ENCODE measurements at places on chromosomes 6 and 20.

GRCh38 chr20:12748359-12748994 is 260.3 kb upstream of the SPTLC3 start:
- no peak for DNase-seq

DNA sequence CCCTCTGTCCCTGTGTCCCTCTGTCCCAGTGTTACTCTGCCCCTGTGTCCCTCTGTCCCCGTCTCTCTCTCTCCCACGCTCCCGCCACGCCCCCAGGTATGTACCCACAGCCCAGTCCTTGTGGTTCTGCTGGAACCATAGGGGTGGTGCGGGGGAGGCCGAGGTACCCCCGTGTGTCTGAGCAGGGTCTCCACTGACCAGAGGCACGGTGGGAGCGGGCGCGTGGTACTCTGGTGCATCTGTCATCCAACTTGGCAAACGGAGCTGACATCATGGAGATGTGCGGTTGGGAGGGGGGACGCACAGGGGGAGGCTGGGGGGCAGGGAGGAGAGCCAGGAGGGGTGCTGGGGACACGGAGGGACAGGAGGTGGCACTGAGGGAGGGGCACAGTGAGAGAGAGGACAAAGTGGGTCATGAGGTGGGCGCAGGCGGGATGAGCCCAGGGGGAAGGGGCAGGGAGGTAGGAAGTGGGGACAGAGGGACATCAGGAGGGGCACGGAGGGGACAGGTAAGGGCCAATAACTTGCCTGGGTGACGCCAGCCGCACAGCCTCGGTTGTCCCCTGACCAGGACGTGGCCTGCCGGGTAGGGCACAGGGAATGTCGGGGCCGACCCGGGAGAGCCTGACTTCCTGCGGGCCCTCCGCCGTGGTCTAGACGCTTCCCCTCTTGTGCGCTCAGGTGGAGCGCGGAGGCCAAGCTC is 163.6 kb upstream of the PDE10A start:
- no peak for DNase-seq

DNA sequence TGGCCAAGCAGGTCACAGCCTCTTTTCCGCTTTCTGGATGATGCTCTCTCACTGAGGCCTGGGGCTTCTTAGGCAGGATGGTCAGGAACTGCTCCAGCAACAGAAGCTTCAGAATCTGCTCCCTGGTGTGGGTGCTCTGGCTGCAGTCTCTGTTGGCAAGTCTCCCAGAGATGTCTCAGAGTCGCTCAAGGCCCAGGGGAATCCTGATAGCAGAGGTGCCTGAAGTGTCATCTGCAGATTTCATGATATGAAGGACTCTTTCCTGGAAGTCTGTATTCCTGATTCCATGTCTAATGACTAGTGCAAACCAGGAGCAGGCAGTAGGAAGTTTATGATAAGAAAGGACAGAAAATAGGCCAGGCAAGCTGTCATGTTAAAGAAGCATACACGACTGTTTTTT is 20.3 kb downstream of the ZSCAN31 start:
- DNase-seq, result no peak

GRCh38 chr6:143696664-143697000 is 18.9 kb downstream of the PHACTR2 start:
- no peak for DNase-seq

DNA sequence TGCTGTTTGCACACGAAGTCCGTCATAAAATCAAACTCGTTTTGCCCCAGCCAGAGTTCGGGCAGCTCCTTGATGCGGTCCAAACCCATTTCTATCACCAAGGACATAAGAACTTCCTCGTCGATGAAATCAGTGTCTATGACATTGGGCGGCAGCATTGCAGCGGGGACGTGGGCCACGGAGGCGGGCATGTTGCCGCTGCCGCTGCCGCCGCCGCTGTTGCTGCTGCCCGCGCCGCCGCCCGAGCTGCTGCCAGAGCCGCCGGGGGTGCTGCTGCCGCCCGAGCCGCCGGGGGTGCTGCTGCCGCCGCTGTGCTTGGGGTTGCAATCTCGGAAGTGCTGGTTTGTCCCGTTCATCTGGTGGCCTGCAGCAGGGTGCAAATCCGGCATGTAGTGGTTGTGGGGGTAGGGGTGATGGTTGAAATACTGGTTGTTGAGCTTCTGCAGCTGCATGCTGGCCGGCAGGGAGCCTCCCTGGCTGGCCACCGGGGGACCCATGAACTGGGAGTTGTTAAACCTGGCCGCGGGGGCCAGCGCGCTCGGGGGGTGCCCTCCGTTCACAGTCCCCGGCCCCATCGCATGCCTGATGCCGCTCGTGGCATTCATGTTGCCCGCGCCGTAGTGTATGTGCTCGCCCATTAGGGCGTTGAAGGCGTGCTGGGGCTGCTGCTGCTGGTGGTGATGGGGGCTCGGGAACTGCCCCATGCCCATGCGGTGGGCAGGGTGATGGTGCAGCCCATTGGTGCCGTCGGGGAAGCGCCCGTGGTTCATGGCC is 1.1 kb downstream of the CITED2 start:
- DNase-seq, result no peak

GRCh38 chr6:70709826-70710225 is 42.1 kb downstream of the SMAP1 start:
- peak; percentile 59 for DNase-seq

- DNase-seq, result no peak
These were observed 43.3 kb upstream of the MRPS10 start for GRCh38 chr6:42260972-42261371.

GRCh38 chr6:74857157-74857556 is 348.7 kb downstream of the COL12A1 start:
- no peak for DNase-seq

DNA sequence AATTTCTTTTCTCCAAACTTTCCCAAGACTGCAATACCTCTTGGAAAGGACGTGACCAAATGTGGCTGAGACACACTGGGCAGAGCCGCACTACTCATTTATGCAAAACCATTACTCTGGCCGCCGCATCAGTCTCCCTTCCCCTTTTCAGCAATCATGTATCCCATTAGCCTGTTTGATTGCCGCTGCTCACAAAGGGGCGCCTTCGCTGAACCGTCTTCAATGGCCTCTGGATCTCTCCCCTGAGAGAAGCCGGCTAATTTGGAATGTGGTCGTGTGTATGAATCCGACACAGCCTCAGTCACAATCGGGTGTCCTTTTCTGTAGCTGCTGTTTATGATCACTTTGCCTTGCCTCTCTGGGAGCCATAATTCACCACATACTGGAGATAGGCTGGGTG is 361.1 kb downstream of the ZFAND3 start:
- no peak for DNase-seq

GRCh38 chr6:109877028-109878004 is 100.8 kb upstream of the GPR6 start:
- DNase-seq, result no peak

- DNase-seq, result no peak
These were observed 13.1 kb downstream of the PRDM1 start for GRCh38 chr6:106099235-106099537.

DNA sequence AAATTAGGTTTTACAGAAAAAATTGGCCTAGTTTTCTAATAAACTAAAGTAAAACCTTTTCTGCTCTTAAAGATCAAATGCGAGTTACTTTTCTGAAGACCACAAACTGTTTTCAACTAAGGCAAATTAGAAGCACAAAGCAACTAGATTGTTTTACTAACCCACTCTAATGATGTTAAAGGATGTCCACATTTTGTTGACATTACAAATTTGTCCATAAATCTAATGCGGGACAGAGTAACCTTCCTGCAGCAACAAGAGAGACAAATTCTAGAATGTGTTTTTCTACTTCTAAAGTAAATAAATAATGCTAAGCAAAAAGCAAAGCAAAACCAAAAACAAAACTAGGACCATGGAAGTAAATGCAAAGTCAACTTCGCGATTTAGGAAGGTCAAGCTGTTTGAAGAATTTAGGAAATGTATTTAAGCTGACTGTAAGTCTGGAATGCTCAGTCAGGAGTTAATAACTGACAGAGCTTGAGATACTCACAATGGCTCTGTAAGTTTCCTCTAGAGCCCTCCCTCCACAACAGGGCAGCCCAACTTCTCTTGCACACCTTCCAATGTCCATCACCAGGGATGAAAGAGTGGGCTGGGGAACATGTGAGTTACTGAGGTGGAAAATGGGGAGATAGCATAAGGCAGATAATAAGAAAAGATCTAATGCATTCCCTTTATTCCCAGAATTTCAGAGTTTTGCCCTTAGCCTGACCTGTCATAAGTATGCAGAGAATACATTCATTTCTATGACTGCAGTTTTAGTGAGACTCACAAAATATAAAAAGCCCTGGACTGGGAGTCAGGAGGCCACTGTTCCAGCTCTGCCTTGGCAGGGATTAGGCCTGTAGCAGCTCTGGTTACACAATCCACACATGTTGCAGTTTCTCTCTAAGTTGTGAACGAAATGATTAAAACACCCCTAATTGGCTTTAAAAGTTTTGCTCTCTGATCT is 158.8 kb downstream of the FOXA2 start:
- no peak for DNase-seq

DNA sequence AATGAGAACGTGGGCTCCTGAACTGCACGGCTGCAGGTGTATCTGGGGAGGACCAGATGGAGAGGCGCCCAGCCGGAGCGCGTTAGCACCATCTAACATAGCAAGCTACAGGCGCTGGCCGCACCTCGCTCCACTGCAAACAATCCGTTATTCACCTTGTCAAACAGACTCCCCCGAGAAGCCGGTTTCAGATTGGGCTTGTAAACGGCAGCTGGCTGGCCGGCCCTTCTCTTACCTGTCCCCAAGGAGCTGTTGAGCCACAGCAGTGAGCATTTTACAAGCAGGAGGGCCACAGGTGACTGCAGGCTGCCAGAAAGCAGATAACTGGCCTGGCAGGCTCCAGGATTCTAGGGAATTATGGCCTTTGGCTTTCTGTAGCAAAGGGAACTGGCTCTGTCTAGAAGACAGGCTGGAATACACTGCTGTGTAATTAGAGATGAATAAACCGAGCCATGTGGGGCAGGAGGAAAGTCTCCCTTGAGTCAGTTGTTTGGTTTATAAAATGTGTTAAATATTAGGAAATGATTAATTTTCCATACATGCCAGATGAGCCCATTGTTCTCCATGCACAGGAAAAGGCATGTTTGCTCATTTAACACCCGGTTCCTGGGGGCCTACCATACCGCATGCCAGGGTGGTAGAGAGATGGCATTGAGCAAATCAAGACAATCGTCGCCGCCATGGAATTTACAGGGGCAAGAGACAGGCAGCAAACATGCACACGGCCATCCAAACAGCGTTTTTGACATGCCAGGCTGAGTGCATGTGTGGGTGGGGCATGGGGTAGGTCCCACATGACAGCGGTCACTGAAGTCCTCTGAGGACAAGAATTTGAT is 159.3 kb downstream of the NFATC2 start:
- DNase-seq, result no peak

GRCh38 chr20:55782224-55782911 is 223.0 kb downstream of the CBLN4 start:
- DNase-seq, result no peak

DNA sequence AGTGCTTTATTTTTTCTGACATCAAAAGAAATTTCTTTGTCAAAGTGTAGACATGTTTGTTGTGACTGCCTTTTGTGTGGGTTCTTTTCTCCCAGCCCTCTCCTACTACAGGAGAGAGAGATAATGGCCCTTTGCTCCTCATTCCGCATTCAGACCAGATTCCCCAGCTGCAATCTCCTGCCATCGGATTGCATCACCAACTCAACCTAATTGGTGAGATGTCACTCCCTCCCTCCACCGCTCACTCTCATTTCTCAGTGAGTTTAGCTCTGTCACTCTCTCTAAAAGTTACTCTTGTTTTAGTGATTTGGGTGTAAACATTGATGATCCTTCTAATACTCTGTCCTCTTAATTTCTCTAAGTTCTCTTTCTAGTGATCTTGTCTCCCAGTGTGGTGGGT is 22.7 kb downstream of the UTRN start:
- DNase-seq, result no peak

- DNase-seq, result peak; percentile 43
These were observed 10.7 kb downstream of the TUBB start for GRCh38 chr6:30730601-30731435.

DNA sequence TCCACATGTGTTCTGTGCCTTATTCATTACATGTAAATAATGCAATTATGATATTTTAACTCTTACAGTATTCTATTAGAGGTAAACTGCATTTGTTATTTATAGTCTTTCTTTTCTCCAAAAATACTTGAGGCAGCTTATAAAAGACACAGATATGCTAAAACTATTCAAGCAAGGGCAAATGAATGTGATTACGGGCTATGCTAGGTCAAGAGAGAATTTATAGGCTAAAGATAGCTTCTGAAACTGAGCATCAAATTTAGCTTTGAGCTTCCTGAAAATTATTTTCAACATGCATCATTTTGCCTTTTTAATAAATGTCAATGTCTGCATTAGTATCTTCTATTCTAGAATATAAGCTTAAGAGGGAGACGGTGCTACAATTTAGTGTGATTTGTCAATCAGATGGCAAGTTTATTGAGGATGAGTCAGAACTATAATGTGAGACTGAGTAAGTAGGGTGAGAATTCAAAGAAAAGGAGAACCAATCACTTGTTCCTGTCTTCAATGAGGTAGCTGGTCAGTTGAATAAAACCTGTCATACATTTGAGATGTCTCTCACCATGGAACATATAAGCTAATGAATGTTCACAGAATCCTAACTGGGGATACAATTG is 669.4 kb upstream of the CITED2 start:
- DNase-seq, result peak; percentile 68

GRCh38 chr6:29875257-29875656 is 47.6 kb downstream of the HLA-G start:
- no peak for DNase-seq

DNA sequence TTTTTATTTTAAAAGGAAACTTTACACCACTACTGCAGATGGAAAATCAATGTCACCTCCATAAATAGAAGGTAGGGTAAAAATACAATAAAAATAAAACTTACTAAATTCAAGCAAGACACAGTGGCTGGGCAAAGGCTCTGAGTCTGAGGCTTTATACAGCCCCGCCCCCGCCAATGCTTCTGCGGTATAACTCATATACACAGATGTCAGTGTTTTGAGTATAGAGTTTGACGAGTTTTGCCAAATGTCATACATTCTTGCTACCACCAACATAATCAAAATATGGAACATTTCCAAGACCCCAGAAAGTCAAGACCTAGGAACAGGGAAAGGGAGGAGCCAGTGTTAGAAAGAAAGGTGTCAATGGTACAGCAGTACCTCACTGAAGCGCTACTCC is 12.8 kb downstream of the NFATC2 start:
- DNase-seq, result peak; percentile 19

DNA sequence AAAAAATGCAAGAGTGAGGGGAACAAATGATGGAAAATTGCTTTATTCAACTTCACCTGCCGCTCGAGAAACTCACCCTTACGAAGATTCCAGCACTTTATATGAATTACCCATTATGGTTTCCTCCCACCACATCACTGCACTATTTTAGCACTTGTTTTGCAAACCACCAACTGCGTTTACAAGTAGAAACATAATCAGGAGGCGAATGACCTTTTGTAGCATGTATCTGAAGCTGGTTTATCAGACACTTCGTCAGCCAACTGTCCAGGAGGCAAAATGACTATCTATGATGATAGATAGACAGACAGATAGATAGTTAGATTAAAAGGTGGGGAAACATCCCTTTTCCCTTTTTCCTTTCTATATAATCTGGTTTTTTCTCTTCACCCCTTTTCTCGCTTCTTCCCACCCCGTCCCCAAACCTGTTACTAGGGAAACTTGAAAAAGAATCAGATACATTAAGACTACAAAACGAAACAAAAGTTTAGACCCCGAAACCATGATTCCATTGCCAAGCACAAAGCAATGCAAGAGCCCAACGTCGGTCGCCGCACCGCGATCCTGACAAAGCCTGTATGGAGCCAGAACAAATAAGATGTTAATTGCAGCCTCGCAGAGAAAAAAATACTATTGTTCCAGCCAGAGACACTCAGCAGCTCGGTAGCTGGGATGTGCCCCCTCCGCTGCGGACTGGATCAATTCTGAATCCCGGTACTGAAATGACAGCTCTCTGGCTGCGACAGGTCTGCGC is 933 bp upstream of the ADGRB3 start:
- no peak for DNase-seq

All from NCI-H226 (cell line).